ENCODE measurements at places on chromosomes 5 and 9.

- no peak for DNase-seq
These were observed 530 bp downstream of the UCK1 start for GRCh38 chr9:131530546-131530919.

GRCh38 chr9:88481933-88482332, 53.0 kb upstream of the NXNL2 start:
- DNase-seq = no peak

DNA sequence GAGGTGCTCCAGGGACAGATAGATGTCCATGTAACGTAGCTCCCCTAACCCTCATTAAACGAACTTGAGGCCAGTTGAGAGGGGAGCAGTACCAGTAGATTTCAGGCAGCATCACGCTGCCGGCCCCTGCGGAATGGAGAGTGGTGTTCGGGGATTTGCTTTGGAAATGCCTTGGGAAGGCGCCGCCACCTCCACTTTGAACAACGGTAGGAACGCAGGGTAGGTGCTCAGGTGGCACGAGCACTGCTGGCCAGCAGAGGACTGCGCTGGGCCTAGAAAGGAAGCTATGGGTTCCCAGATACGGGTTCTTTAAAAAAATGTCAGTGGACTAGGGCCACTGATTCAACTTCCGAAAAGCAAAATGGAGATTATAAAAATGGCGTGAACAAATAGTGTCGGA, 271.8 kb downstream of the FANCC start:
- no peak for DNase-seq

GRCh38 chr5:74957029-74957784, 91.0 kb upstream of the FAM169A start:
- DNase-seq = no peak

GRCh38 chr9:9283159-9283986, 1329.4 kb downstream of the PTPRD start:
- DNase-seq = no peak

DNA sequence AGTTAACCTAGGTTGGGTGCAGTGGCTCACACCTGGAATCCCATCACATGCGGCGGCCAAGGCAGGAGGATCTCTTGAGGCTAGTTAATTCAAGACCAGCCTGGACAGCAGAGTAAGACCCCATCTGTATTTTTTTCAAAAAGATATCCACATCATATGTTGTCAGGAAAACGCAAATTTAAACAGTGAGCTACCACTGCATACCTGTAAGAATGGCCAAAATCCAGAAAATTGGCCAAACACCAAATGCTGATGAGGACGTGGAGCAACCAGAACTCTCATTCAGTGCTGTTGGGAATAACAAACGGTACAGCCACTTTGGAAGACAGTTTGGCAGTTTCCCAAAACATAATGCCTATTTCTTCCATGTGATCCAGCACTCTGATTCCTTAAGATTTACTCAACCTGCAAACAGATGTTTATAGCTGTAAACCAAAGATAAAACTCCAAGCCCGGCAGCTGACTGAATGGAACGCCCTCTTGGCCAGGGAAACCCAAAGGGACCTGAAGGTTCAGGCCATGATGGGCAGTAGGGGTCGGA, 12.4 kb downstream of the CEL start:
- DNase-seq = no peak

GRCh38 chr5:136192015-136192525, 892 bp downstream of the SMIM32 start:
- DNase-seq = no peak

GRCh38 chr9:113963696-113964494, 87.8 kb downstream of the ZNF618 start:
- no peak for DNase-seq

- DNase-seq = peak; percentile 15
These were observed 20.2 kb downstream of the IGIP start for GRCh38 chr5:140145818-140146522.

DNA sequence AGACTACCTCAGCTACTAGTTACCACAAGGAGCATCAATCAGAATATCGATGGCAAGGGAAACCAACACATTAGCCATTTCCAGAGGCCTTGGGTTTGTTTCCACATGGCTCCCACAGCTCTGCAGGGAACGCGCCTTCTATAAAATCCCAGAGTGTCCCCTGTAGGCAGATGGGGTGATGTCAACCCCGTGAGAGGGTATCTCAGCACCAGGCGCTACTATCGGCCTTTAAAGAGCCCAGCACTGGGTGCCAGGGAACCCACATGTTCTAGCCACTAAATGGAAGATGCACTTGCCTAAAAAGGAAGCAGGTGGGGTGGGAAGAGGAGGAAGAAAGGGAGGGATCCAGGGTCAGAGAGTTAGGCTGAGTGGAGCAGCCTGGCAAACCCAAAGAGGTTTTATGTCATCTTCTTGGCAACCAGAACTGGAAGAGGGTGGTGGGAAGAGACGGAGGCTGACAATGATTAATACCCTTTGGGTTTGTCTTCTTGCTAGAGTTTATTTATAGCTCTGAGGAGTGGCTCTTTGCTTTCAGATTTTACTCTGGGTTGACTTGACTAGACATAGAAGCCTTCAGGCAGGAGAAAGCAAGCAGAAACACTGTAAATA, 19.9 kb downstream of the MACROH2A1 start:
- DNase-seq = no peak

DNA sequence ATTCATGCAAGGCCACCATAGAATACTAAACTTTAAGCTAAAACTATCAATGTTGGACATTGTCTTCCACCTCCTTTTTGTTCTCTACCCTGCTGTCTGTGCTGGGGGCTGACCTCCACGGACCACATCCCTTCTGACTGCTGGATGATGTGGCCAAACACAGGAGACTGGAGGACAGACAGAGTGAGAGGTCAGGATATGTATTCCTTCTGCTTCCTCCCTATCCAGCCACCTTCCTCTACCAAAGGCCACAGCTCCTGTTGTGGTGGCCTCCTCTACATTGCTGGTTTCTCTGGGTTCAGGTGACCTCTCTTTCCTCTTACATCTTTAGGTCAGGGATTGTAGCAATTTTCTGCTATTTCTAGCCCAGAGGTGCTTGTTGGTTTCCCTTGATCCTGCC, 148.1 kb downstream of the ACTBL2 start:
- no peak for DNase-seq

DNA sequence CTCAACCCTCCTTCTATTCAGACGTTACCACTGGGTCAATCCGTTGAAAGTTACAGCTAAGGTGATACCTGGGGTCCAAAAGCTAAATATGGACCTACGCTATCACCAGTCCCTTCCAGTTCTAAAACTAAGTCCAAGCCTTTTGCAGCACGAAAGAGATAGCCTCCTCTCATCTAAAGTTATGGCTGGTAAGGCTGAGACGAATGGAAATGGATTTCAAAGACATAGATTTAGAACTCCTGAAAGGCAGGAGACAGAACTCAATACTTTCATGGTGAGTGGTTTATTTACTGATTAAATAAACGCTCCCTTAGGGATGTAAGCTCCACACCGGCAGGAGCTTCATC, 751 bp upstream of the RIC1 start:
- no peak for DNase-seq

DNA sequence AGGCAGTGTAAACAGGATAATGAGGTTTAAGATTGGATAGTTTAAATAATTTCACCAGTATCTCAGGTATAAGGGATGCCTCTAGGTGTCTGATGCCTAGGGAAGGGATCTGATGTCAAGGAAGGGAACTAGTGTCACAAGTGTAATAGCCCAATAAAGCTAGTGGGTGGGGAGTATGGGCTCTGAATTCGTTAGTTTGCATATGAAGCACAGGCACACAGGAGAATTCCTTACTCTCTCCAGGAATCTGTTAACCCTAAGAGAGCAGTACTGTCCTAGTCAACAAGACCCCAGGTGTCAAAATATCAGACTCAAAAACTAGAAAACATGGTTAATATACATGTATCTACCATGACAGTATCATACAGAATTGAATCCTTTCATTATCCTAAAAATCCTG, 352.5 kb upstream of the CYLC2 start:
- no peak for DNase-seq

- no peak for DNase-seq
These were observed 17.1 kb upstream of the ANXA6 start for GRCh38 chr5:151174612-151175101.

GRCh38 chr5:52605317-52606313, 182.1 kb upstream of the ITGA1 start:
- DNase-seq = no peak

- no peak for DNase-seq
These were observed 29.8 kb downstream of the TNFAIP8 start for GRCh38 chr5:119385536-119386128.

- DNase-seq = no peak
These were observed 41.9 kb upstream of the IPPK start for GRCh38 chr9:92711844-92712243.

DNA sequence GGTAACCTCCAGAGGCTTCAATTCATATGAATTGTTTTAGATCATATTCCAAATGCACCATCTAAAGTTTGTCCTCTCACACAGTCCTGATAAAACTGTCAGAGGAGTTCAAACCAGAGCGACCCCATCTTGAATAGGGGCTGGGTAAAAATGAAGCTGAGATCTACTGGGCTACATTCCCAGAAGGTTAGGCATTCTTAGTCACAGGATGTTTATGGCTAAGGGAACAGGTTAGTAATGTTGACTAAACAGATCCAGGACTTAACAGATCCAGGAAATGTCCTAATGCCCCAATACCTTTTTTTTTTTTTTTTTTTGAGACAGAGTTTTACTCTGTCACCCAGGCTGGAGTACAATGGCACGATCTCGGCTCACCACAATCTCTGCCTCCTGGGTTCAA, 192.6 kb upstream of the PRDM9 start:
- DNase-seq = no peak

- DNase-seq = no peak
These were observed 7.2 kb downstream of the ALDH7A1 start for GRCh38 chr5:126587551-126588390.

- no peak for DNase-seq
These were observed 281.1 kb downstream of the PSAT1 start for GRCh38 chr9:78578072-78578471.

DNA sequence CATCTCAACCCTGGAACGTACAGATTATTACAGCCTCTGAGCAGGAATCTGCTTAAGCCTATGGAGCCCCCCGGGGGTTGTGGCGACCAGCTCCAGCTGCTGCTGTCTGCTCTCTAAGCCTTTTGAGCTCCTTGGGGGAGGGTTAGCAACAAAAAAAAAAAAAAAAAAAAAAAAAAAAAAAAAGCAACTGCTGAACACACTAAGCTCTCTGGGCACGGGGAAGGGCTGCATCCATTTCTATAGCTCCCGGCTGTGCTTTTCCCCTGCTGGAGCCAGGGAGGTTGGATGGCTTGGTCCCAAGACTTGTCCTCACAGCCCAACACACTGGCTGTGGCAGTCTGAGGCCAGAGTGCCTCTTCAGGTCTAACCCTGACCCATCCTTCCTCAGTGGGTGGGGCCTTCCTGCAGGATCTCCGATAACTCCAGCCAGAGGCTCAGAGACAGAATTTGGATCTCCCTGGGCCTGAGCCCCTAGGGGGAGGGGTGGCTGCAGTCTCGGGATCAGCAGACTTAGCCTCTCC, 82.1 kb downstream of the FBN2 start:
- DNase-seq = no peak

Measured in stimulated activated CD8-positive, alpha-beta memory T cell treated with anti-CD3 and anti-CD28 coated beads, Interleukin-7, amount 100 ng/mL, for 48 hours (primary cell).